ENCODE measurements at places on chromosomes 11 and 22.

GRCh38 chr11:10382518-10382917, 72.5 kb upstream of the AMPD3 start:
- no peak for DNase-seq

DNA sequence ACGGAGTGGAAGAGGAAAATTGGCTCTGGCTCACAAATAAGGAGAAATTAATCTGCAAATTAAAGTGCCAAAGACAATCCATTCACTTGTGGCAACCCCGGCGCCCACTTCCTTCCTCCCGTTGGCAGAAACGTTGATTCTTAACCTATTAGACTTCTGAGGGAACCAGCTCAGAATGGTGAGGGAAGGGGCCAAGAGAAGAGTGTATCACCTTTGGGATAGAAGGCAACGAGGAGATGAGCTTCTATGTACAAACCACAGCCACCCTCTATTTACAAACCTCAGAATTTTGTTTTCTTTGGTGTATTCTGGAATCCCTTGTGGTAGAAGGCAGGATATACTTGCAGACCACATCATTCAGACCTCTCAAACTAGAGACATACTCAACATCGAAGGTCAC, 1.1 kb downstream of the MB start:
- DNase-seq, result no peak

DNA sequence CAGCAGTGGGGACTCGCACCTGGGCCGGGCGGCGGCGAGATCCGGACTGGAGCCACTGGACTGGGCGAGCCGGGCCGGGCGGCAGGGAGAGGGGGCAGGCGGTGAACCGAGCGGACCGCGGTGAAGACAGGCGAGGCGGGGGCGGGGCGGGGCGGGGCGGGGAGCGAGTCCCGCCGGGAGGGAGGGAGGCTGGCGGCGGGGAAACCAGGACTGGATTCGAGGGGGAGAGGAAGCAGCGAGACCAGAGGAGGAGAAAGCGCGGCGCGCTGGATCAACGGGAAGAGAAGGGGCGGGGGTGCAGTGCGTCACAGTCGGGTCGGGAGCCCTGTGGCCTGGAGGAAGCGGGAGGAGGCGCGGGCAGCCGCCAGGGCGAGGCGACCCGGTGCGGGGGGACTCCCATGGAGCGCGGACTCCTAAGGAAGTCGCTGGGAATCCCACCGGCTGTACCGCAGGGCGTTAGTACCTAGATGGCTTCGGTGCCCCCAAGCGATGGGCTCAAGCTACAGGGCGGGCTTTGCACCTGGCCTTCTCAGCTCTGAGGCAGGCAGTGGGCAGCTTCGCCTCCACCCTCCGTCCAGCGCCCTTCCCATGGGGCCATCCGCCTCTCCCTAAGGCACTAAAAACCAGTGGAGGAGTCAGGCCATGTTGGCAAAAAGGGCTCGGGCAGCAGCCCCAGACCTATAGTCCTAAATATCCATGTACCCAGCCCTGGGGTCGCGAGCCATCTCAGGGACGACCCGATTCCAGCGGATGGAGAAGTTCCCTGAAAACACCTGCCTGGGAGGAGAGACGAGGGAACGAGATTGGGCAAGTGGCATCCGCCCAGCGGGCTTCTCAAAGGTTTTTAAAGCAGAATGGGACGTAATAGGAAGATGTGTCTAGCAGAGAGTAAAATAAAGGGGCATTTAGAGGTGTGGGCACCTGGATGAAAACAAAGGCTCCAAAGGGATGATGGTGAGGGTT, at the start of gene TMEM121B:
TSS of gene TMEM121B (minus strand) at position 128 of the 963 bp plus-strand sequence. CDS start 233 bp downstream, outside the sequence.
- no peak for DNase-seq

GRCh38 chr11:69299023-69299461, 5.1 kb downstream of the MYEOV start:
- DNase-seq, result no peak

- no peak for DNase-seq
Measured at GRCh38 chr11:2483426-2483825, 38.6 kb downstream of the KCNQ1 start.

DNA sequence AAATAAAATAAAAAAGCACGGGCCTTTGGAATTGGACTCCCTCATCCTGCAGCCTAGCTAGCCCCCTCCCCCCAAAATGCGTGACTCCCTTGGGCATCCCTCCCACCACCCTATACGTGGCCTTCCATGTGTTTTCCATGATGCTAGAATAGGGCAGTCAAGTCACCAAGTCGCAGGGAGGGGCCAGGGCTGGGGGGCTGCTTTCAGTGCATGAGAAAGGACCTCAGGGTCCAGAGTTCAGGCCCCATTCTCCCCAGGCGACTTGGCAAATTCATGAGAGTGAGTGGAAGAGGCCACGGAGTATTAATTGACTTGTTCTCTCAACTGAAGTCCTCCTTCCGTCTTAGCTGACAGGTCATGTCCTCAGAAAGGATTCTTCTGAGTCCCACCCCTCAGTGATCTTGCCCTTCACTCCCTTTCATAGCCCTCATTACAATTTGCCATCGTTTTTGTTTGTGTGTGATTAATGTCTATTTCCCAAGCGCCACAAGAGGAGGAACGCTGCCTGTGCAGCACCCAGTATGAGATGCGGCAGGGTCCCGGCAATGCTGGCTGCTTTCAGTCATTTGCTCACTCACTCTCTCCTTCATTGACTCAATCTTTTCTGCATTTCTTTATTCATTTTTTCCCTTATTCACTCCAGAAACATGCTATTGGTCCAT, 17.4 kb downstream of the LRRC32 start:
- no peak for DNase-seq

- DNase-seq, result peak; percentile 48
Measured at GRCh38 chr11:129992161-129992944, 10.3 kb downstream of the PRDM10 start.

GRCh38 chr11:124865902-124866851, 945 bp downstream of the ROBO3 start:
- peak; percentile 52 for DNase-seq

GRCh38 chr22:24157822-24158135, 23.5 kb upstream of the SUSD2 start:
- DNase-seq, result no peak

DNA sequence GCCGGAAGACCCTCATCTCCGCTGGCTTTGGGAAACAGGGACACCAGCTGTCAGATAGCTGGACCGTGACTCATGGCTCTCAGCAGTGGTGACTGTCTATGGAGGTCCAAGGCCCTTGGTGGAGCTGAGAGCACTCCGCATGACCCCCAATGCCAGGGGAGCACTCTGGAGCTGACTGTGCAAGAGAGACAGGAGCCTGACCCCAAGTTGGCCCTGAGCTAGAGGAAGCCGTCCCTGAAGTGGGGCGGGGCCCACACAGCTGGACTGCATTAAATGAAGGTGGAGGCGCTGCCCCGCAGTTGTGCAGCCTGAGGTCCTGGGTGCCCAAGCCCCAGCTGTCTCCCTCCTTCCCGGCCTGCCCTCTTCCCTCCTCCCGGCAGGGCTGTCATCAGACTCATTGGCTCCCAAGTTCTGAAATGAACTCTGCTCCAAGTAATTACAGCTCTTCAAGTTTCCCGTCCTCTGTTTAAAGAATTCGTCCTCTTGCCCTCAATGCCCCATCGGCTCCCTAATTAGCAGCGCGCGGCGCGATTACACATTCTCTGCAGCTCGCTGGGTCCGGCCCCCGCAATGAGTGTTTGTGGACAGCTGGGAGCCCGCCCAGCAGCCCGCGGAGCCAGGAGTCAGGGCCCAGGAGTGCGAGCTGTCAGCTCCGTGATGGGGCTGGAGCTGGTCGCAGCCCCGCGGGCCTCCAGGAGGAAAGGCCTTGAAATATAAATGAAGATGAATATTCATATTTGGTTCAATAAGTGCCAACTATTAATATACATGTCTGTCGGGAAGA, 93.2 kb upstream of the LMO1 start:
- no peak for DNase-seq

- DNase-seq, result no peak
Measured at GRCh38 chr11:21514316-21514715, 678.6 kb upstream of the ANO5 start.

GRCh38 chr11:125275905-125276618, 111.5 kb downstream of the PKNOX2 start:
- DNase-seq, result no peak

- DNase-seq, result no peak
Measured at GRCh38 chr11:69694781-69695180, 9.0 kb downstream of the FGF19 start.

DNA sequence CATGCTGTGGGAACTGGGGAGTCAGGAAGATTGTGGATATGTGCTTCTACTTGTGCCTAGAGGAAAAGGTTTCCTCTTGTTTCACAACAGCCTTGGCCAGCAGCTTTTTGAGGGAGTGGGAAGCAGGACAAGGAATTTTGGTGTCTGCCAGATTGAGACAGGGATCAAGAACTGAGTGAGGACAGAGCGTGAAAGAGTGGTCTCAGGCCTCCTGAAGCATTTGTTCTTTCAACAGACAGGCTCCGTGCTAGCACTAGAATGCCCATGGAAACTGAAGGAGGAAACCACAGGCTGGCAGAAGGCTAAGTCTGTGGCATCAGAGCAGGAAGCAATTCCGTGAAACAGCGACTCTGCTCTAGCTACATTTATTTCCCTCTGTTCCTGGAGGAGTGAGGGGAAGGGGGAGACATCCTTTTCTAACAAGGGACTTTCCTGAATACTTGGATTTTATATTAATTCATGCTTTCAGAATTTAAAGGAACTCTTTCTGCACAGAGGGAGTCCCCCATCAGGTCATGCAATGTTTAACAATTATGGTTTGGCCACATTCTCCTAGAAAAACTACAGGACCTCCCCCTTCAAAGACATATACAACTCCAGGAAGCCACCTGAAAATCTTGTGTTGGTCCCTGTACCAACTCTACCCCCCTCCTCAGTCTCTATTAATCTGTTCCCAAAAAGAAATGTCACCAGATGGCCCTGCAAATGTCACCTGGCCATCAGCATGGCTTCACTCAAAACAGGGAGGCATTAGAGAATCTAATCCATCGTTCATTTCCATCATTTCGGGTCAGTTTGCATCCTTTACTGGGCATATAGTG, 96.1 kb downstream of the SYT9 start:
- DNase-seq, result no peak

- DNase-seq, result no peak
Measured at GRCh38 chr11:45538939-45539338, 126.5 kb downstream of the CHST1 start.

DNA sequence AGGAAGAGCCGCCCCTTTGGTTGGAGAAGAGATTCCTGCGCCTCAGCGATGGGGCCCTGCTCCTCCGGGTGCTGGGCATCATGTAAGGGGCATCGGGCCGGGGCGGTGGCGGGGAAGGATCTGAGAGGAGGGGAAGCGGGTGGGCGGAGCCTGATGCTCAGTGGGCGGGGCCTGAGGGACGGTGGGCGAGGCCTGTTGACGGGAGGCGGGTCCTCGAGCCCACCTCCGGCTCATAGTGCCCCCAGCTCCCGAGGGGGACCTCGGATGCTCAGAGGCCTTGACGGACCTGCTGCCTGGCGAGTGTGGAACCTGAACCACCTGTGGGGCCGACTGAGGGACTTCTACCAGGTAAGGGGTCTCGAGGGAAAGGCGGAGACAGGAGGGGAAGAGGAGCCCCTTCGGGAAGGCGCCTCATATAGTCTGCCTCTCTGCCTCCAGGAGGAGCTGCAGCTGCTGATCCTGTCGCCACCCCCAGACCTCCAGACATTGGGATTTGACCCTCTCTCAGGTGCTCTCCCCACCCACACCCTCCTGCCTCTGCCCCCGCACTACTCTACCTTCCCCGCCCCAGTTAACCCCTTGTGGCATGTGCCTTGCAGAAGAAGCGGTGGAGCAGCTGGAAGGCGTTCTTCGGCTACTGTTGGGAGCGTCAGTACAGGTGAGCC, 799 bp downstream of the CCDC88B start:
- peak; percentile 78 for DNase-seq

DNA sequence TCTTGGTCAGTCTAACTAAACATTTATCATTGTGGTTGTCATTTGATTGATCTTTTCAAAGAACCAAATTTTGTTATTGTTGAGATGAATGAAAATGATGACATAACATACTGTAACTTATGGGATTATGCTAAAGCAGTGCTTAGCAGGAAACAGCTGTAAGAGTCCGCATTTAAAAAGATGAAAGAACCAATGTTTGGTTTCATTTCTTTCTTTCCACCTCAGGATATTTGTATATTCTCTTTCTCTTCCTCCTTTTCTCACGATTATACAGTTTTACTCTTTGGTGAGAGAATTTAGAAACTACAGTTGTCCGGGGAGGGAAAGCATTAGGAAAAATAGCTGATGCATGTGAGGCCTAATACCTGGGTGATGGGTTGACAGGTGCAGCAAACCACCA, 23.1 kb downstream of the PIH1D2 start:
- no peak for DNase-seq

DNA sequence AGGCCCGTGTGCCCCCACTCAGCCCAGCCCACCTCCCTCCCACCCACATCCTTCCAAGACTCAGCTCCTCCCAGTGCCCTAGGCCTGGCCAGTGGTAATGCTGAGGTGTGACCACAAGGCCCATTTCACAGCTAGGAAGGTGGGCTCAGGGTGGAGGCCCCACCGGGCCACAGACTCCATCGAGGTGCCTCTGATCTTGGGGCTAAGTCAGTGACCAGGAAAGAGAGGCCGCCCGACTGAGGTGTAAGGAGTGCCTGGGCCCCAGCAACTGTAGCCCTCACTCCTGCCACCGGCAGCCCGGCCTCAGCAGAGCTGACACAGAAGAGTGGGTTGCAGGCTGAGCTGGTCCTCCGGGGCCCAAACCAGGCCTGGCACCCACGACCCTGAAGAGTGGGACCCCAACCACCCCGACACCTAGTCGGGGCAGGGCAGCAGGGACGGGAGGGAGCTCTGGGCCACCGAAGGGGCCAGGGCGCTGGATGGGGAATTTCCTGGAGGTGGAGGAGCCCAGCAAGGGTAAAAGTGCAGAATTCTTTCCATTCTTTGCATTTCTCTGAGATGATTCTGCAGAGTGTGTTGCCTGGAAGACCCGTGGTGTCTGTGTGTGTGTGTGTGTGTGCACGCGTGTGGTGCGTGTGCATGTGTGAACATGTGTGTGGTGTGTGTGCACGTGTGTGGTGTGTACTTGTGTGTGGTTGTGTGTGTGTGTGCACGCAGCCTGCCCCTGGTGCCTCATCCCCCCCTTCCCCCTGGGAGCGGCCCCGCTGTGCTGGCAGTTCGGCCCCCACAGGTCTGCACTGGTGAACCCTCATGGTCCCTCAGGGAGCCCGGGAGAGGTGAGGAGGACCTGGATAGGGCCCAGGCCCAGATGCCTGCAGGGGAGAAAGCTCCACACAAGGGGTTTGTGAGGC, 8.3 kb upstream of the PIM3 start:
- no peak for DNase-seq

DNA sequence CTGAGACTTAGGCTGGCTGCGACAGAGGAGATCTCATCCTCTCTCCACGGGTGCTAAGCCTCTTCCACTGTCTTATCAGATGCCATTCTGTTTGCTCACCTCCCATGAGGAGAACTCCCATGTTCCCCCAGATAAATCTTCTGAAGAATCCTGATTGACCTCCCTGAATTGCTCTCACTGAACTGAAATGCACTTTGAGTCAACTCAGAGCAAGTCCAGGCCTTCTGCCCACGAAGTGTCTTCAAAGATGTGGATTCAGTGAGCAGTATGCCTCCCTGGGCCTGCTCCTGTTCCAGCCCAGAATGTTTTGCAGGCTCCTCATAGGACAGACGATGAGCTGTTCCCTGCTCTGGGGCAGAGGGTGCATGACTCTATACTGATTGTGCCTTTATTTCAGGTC, 17.4 kb downstream of the TUB start:
- no peak for DNase-seq
